Skin of body (tissue), 3 donors: ENCODE measurements at places on chromosomes 1 and 21. TPM values are rescaled to one million over a fixed set of nuclear protein-coding genes. Genes with fewer than 3 reads are reported as not detected.

DNA sequence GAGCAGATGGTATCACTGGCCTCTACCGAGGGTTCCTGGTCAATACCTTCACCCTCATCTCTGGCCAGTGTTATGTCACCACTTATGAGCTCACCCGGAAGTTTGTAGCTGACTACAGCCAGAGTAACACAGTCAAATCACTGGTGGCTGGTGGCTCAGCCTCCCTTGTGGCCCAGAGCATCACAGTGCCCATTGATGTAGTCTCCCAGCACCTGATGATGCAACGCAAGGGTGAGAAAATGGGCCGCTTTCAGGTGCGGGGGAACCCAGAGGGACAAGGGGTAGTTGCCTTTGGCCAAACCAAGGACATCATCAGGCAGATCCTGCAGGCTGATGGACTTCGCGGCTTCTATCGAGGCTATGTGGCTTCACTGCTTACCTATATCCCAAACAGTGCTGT lies 6.1 kb downstream of the SLC25A44 start:
- no peak for DNase-seq

DNA sequence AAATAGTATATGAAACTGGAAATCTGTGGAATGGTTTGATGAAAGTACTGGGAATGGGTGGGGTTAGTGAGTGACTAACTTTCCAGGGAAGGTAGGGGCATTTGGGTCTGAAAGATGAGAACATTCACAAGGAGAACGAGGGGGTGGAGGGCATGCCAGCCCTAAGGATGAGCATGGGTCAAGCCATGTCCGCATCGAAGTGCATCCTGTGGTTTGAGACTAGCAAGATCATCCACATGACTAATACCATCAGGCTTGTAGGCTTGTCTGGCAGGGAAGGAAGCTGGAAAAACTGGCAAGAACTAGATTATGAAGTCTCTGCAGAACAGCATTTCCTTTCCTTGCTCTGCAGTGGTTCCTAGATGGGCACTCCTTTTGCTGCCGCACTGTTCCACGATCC lies 70.4 kb upstream of the UBE2U start:
- no peak for DNase-seq

GRCh38 chr1:224497714-224498573 lies 63.3 kb upstream of the WDR26 start:
- peak; percentile 40 for DNase-seq

- no peak for DNase-seq
Observed at GRCh38 chr1:212109728-212110127, 74.2 kb downstream of the DTL start.

- DNase-seq: no peak
Observed at GRCh38 chr1:34057347-34058130, 107.5 kb downstream of the CSMD2 start.

GRCh38 chr21:37580666-37581065 lies 214.1 kb downstream of the DYRK1A start:
- no peak for DNase-seq

- DNase-seq: no peak
Observed at GRCh38 chr1:96559707-96560596, 161.6 kb upstream of the PTBP2 start.

DNA sequence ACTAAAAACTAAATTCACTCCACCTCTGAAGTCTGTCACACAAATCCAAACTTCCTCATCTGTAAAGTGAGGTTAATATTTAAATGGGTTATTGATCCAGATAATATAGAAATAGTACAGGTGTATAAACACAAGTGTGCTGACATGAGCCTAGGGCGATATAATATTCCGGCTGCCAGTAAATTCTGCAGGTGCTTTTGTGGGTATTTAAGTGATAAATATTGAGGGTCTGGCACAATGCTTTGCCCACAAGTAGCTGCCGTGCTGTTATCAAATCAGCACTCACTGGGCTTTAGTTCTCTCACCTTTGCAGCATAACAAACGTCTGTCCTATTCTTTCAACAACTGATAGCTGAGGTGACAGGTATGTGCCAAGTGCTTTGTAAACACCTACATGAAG lies 7.6 kb downstream of the PABPC4 start:
- no peak for DNase-seq

GRCh38 chr1:94265011-94265422 lies 27.6 kb upstream of the ARHGAP29 start:
- DNase-seq: no peak

DNA sequence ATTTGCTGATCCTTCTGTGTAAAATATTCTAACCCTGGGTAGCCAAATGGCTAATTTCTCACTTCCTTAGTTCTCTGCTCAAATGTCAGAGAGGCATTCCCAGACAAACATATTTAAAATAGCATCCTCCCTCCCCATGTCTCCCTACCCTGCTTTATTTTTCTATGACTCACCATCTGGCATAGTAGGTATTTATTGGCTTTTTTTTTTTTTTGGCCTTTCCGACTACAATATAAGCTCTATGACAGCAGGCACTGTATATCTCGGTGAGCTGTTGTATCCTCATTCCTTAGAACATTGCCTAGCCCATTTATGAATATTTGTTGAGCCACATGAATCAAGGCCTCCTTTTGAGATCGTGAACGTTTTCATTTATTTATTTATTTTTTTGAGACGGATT lies 1.5 kb upstream of the NEK7 start:
- no peak for DNase-seq

DNA sequence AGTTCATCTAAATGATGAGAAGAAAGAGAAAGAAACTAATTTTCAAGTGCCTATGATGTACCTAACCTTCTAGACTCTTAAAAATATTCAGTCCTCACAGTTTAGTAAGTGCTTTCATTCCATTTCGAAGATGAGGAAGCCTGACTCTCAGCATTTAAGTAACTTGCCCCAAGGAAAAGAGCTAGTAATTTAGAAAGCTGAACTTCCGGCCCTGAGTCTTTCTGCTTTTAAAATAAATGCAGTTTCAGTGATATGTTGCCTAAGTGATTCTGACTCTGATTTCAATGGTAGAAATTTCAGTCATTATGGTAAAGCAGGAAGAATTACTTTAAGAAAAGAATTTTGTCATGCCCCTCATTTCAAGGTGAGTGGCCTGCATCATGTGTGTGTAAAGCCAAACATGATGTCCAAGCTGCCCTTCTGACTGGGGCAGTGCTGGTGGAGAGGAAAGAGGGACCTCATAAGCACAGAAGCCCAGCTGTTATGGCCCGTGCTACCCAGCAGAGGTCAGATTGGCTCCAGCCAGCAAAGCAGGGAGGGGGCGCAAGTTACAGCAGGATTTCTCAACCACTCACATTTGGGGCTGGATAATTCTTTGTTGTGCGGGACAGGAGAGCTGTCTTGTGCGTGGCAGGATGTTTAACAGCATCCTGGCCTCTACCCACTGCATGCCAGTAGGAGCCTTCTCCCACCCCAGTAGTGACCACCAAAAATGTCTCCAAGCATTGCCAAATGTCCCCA lies 10.7 kb downstream of the ATP1A4 start:
- DNase-seq: no peak

DNA sequence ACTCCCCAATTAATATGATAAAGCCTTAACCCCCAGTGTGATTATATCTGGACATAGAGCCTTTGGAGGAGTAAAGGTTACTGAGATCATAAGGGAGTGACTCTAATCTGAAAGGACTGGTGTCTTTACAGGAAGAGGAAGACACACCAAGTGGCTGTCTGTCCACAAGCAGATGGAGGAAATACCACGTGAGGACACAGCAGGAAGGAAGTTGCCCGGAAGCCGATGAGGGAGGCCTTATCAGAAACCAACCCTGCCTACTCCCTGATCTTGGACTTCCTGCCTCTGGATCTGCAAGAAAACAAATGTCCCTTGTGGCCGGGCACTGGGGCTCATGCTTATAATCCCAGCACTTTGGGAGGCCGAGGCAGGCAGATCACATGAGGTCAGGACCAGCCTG lies 110.3 kb upstream of the CHRM3 start:
- DNase-seq: no peak

- DNase-seq: no peak
Observed at GRCh38 chr1:204041232-204041767, 31.6 kb upstream of the SOX13 start.

- DNase-seq: no peak
Observed at GRCh38 chr1:150165622-150166612, 16.2 kb downstream of the PLEKHO1 start.

GRCh38 chr1:21938732-21939538 lies 1.8 kb upstream of the HSPG2 start:
- no peak for DNase-seq

- no peak for DNase-seq
Observed at GRCh38 chr1:217105437-217105836, 382.2 kb upstream of the ESRRG start.

- peak; percentile 14 for DNase-seq
Observed at GRCh38 chr1:51189421-51190073, 46.5 kb upstream of the RNF11 start.

GRCh38 chr1:24102961-24103360 lies 9.0 kb downstream of the MYOM3 start:
- no peak for DNase-seq

DNA sequence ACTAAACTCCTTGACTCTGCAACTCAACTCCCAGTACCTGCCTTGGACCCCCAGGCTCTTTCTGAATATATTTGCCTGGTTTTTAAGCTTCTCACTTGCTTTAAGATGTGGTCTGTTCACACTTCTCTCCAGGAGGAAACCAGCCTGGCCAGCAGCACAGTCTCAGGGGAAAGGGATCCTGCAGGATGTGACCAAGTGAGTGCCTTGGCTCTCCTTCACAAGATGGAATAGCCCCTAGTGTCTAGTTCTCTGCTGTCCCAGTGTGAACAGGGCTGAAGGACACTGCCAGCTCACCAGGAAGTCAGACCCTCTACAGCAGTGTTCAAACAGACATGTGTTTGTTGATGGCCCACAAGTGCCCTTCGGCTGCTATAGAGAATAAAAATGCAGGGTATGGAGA lies 32.9 kb downstream of the CD244 start:
- no peak for DNase-seq

DNA sequence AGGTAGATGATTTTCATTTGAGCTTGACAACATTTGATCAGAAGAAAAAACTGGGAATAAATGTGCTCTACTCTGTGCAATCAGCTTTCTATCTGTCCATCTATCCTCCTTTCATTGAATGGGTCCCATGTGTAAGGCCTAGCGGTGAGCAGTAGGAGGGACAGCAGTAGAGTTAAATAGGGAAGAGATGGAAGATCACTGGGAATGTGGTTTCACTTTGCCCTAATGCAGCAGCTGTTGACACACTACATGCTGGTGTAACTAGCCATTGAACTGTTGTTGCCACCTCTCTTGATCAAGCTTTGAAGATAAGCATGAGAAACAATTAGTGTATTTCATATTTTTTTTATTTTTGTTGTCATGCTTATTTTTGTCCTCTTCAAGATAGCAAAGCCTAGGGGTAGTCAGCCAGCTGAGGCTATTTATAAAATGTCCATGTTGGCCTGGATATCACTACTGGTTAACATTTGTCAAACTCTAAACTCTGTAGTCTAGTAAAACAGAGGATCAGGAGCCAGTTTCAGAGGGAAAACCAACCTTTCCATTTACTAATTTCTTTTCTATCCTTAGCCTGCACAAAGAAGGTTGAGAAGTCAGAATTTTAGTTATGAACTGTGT lies 41.9 kb downstream of the CACNA1E start:
- no peak for DNase-seq

- no peak for DNase-seq
Observed at GRCh38 chr1:114075546-114076242, 78.0 kb downstream of the SYT6 start.

DNA sequence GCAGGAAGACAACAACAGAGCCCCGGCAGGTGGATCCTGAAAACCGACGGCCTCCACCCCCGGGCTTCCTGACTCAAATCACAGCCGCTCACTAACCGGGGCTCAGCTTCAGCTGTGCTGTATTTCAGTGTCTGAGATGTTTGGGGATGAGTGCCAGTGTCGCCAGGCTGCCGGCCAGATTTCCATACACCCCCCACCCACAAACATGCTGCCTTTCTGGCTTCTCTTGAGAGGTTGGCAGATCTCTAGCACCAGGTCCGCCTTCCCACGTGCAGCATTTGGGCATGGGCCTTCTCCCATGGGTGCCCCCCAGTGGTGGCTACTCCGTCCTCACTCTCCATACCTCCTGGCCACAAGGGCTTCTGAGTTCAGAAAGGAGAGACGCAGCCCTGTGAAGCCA lies 34.8 kb downstream of the KCNAB2 start:
- no peak for DNase-seq

GRCh38 chr1:59170659-59171058 lies 126.2 kb upstream of the FGGY start:
- DNase-seq: no peak

GRCh38 chr1:151963288-151963687 lies 30.4 kb downstream of the S100A10 start:
- no peak for DNase-seq

DNA sequence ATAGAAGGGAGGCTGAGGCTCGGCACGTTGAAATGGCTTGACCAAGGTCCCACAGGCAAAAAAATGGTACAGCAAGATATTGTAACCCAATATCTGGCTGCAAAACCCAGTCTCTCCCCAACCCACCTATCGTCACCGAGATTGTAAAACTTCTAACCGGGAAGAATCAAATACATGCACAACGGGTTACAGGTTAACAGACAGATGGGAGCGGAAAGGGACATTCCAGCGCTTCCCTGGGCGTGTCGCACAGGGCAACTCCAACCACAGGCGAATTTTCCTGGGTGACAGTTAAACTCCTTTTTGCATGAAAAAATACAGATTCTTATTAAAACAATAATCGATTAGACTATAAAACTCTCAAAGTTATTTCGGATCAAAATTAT lies 31.8 kb upstream of the JUN start:
- peak; percentile 17 for DNase-seq

DNA sequence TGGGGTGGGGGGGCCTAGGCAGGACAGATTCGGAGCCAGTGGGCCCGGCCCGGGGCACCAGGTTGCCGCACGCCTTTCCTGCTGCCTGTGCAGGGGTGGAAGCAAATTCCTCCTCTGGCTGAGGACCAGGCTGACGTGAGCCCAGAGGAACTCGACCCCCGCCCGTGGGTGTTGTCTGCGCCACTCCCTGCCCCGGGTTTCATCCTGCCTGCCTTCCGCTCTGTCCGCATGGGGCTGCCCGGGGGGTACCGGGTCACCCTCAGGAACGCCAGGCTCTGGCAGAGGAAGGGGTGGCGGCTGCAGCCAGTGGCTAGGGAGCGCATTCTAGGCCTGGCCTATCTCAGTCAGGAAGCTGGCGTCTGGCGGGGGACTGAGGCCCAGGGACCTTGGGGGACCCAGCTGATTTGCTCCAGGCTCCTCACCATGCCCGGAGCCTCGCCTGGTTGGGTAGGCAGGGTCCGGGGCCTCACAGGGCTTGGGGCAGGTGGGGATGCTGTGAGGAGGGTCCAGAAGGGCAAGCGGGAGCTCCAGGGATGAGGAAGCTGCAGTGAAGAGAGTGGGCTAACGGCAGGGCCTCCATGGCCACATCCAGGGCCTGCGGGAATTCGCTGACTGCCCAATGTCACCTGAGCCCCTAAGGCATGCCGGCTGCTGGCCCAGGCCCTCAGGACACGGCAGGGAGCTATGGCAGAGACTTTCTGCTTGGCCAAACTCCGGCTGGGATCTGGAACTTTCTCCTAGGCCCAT lies 2.4 kb upstream of the IBA57 start:
- DNase-seq: peak; percentile 43

GLIS1 gene
- 0.69 TPM for total RNA-seq

CLCNKB gene
- 0.20 TPM for total RNA-seq

DMBX1 gene
- total RNA-seq: not detected

CCDC185 gene
- not detected for total RNA-seq

YTHDF2 gene
- total RNA-seq: 55.9 TPM

S100A3 gene
- 36.0 TPM for total RNA-seq

POU3F1 gene
- total RNA-seq: 3.6 TPM

SMPDL3B gene
- 1.6 TPM for total RNA-seq

CTTNBP2NL gene
- 16.7 TPM for total RNA-seq

MARCKSL1 gene
- total RNA-seq: 39.8 TPM

KCNA3 gene
- 0.30 TPM for total RNA-seq

EFNA1 gene
- total RNA-seq: 45.1 TPM
